ENCODE measurements at places on chromosomes 1 and 21.

DNA sequence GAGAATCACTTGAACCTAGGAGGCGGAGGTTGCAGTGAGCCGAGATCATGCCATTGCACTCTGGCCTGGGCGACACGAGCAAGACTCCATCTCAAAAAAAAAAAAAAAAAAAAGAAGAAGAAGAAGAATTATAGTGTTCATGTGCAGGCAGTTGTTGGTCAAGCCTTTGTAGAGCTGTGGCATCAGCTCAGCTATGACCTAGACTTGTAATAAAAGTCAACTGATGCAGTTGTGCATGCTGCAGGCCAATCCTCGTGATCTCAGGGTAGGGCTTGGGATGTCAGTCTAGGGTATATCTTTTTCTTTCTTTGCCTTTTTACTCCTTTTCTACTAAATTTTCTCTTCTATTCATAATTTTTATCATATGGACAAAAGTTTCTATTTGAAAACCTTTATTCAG is 76.2 kb downstream of the C1orf21 start:
- DNase-seq, result no peak

DNA sequence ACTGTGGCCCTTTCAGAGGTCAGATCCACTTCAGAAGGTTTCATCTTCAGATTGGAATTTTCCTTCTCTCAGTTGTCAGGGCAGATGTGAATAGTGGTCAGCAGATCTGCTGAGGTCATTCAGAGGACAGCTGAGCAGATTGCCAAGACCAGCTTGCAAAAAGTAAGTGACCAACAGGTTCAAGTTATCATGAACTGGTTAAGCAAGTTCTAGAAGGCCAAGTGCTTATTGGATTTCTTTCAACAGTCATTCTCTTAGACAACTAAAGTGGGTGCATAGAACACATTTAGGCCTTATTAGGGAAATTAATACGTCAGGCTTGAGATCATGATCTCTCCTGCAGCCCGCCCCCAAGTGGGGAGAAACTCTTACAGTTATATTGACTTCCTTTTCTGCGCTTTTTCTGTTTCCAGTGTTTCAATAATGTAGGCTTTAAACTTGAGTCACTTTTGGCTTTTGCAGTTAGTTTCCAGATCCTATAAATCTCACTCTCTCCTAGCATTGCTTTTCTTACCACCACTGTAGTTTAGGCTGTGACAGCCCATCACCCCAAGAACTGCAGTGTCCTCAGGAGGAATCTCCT is 96.4 kb downstream of the C1orf21 start:
- DNase-seq, result peak; percentile 51

- DNase-seq, result no peak
Observed at GRCh38 chr1:223250632-223251015, 107.6 kb upstream of the TLR5 start.

- DNase-seq, result no peak
Observed at GRCh38 chr1:116886291-116886878, 23.3 kb upstream of the PTGFRN start.

- no peak for DNase-seq
Observed at GRCh38 chr1:24805534-24806301, 60.5 kb downstream of the CLIC4 start.

GRCh38 chr1:152185544-152186391 is 26.7 kb upstream of the RPTN start:
- DNase-seq, result peak; percentile 75

GRCh38 chr1:227893300-227893948 is 54.3 kb downstream of the WNT9A start:
- no peak for DNase-seq

DNA sequence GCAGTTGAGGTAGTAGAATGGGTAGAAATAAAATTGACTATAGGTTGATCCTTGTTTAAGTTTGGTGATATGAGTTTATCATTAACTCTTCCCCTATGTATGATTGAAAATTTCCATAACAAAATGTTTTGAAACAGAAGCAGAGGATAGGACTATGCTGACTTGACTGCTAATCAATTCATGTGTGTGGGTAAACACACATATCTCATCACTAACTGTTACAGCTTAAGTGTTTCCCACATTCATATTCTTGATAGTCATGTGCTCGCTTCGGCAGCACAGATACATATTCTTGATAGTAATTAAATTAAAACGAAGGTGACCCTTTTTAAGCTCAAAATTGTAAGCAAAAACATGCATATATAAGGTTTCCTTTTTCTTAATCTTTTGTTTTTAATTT is 68.2 kb upstream of the SAMSN1 start:
- no peak for DNase-seq

DNA sequence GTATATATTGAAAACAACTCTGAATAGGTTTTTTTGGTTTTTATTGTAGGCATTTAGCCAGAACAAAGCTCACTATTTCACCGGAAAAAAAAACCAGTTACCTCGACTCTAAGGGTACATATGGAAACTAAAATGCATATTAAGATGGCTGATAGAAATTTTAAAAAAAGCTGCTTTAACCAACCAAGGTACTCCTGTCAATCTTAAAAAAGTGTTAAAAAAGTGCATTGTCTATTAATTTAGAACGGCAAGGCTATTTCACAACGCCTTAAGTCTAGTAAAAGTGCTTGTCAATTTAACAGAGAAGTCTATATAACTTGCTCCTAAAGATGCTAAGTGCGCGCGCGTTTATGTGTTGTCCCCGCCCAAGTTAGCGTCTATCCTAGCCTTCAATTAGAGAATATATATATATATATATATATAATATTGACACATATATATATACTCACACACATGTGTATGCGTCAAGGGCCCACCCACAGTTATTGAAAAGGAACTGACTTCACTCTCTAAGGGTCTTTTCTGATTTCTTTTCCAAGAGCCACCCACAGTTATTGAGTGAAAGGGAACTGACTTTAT is 934 bp downstream of the ASPM start:
- DNase-seq, result peak; percentile 63

DNA sequence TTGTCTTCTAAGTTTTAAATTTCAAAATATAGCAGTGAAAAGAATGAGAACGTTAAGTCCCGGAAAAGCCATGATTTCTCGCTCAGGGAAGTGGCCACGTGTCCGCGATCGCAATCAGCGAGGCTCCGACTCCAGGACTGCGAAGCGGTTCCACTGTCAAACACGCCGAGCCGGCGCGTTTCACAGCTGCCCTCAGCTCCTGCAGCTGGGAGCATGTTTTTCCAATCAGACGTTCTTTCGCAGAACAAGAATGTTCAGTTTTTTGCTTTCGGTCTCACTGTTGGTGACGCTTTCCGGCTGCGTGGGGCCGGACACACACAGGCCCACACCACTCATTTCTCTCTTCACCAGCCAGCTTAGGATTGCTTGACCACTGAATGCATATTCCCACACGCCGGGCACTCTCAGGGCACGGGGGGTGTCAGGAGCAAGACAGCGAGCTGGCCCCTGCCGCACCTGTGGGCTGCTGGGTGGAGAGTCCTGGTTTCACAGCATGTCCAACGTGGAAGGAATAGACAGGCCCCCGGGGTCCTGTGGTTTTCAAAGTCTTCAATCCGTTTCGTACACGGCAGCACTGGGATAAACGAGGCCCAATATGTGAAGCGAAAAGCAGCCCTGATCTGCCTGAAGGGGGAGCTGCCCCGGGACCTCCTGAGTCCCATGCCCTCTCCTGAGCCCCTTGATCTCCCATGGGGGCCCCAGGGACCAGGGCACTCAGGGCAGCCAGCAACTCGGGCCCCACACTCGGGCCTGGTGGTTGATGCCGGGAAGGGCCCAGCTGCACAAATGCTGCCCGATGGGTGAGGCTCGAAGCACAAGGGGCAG is 47.3 kb upstream of the COL18A1 start:
- DNase-seq, result no peak

DNA sequence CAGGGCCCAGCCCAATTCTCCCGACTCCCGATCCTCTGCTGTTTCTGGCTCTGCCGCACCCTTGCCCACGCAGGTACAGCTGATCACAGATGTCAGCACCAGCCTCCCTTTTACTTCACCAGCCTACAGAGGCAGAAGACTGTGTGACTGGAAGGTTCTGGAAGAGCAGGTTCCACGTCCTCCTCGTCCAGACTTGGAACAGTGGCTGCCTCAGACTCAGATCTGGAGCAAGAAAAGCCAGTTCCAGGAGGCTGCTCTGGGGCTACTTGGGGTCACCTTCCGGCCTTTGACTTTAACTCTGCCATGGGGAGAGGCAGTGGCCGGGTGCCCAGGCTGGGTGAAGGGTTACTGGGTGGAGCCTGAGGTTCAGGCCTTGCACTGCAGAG is 16.1 kb upstream of the KLHDC7A start:
- DNase-seq, result no peak

GRCh38 chr1:228866468-228866867 is 131.2 kb downstream of the RHOU start:
- DNase-seq, result no peak

Data from OCI-M1 (cell line).